ENCODE measurements at places on chromosomes 2 and 18.

DNA sequence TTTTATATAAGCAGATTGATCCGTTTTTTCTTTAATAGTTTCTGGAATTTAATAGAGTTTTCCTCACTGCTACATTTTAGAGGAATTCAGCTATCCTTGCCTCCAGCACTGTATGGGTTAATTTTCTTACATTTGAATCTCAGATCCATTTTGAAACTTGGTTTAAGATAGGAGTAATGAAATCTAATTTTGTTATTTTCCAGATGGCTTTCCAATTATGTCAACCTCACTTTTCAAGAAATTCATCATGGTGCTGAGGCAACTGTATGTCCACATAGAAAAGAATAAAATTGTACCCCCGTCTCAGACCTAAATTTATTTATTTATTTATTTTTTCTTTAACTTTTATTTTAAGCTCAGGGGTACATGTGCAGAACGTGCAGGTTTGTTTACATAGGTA lies 105.1 kb downstream of the EPB41L5 start:
- DNase-seq, result no peak

GRCh38 chr2:240639566-240639965 lies 14.3 kb downstream of the GPR35 start:
- DNase-seq, result no peak

GRCh38 chr2:165467921-165468320 lies 1.6 kb upstream of the CSRNP3 start:
- DNase-seq, result no peak

- no peak for DNase-seq
Observed at GRCh38 chr2:239893236-239893515, 132.0 kb downstream of the NDUFA10 start.

- DNase-seq, result no peak
Observed at GRCh38 chr18:27996801-27997272, 180.1 kb downstream of the CDH2 start.

DNA sequence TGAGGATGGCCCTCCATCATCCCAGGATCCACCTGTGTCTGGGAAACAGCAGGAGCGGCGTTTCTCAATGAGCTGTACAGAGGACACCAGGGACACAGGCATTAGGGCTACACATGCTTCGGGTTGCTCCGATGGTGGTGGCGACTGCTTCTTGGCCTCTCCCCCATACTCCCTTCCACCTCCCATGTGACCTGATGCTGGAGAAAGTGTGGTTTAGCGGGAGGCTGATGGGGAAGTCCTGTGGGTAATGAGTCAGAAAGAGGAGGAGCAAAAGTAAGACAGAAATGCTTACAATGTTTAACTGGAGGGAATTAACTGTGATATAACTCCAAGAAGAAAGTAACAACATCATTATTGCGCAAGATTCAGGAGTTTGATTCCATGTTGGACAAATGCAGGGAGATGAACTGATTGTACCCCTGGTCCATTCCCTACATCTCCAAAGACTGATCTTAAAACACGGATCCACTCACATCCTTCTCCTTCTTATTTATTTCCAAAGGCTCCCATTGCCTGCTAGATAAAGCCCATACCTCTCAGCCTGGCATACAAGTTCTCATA lies 186.6 kb downstream of the NRP2 start:
- no peak for DNase-seq
